CD14-positive monocyte (primary cell): ENCODE measurements at places on chromosomes 3 and 15.
A peak's percentile ranks its signal among the peaks of the same experiment; 100 is the strongest.

DNA sequence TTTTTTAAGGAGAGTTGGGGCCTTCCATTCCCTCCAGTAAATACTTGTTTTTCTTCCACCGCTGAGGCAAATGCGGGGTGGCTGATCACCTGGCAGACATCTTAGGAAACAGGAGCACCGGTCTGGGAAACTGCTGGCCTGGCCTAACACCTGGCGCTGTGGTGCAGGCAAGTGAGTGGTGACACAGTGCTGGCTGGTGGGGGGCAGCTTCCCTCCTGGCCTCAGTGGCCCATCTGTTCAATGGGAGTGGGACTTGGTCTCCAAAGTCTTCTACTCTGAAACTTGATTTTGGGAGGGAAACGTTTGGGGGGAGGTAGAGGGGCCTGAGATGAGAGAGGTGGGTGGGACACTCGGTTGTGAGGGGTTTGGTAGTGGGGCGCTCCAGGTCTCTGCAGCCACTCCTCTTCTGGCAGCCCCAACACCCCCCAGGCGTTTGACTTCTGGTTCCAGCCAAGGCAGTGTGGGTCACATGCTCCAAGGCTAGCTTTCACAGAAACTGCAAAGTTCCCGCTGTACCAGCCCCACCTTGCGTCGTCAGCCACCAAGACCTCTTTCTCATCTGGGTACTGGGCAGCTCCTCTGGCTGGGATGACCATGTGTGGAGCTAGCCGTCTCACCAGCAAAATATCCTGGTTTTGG, 4.7 kb downstream of the GHRL start:
- DNase-seq: no peak

DNA sequence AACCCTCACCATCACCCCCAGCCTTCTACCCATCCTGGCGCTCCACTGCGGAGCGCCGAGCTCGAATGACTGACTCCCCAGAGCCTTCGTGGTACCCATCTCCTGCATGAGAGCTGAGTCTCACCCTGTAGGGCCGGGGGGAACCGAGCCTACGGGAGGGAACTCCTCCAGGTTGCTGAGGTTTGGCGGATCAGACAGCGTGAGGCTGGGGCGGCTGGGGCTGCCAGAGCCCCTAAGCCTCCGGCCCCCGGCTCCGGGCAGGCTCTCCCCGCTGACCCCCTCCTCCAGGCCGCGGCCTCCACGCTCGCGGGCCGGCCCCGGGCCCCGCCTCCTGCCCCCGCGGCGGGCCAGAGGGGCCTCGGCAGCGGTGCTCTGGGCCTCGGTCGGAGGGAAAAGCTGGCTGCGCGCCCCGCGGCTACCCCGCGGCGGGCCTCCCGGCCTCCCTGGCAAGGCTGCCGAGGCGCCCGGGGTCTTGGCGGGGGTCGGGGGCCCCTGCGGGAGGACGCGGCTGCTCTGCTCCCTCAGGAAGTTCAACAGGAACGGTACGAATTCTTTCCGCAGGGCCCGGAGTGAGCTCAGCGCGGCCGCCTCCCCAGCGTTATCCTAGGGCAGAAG, 643 bp downstream of the CDAN1 start:
- no peak for DNase-seq

GRCh38 chr3:11080492-11080891, 73.8 kb upstream of the HRH1 start:
- DNase-seq: no peak

DNA sequence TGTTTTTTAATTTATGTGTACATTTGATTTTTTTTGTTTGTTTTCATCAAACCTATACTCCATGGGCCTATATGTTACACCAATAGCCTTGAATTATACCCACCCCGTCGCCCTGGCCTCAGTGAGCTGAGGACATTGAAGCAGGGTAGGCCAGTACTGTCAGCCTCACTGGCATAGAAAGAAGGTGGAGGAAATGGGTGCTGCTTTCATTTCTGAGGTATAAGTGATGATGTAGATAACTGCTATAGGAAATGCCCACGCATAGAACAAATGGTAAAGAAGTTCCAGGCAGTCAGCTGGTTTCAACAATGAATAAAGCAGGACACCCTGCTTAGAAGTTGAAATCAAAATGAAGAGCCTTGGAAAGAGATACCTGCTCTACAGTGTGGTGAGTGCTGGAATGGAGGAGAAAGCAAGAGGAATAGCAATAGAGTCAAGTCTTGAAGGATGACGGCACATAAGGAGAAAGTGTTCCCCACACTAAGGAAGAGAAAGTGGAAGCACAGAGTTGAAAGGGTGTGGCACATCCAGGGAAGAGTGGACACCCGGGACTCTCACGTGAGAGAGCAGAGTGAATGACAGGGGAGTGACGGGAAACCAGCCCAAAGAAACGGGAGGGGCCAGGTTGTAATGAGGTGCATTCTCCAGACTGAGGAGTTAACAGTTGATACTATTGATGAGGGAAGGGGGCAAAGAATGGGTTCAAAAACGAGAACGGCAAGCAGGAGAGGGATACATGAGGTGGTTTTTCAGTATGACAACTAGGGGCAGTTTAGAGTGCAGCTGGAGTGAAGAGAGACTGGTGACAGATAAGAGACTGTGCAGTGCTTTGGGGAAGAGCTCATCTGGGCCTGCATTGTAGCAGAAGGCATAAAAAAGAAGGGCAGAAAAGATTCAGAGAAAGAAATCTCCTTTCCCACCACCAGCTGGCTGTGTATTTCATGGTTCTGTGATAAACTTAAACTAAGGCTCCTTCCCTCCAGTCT, 70.5 kb downstream of the KLHL25 start:
- no peak for DNase-seq

DNA sequence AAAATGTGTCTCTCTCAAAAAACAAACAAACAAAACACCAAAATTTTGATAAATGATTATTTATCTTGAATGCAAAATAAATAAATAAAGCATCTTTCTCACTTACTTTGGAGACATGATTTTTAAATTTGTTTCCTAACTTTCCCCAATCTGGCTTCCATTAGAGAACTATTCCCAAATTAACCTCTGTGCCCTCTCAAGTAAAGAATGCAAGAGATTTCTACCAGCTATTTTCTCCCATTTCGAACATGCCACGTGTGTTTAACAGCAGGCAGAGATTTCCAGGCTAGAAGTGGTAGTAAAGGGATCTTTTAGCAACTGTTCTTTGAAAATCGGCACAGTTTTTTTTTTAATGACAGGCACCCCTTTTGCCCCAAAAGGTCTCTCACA, 269.1 kb downstream of the SHQ1 start:
- DNase-seq: no peak

GRCh38 chr3:23537101-23537551, 268.6 kb upstream of the UBE2E1 start:
- no peak for DNase-seq

DNA sequence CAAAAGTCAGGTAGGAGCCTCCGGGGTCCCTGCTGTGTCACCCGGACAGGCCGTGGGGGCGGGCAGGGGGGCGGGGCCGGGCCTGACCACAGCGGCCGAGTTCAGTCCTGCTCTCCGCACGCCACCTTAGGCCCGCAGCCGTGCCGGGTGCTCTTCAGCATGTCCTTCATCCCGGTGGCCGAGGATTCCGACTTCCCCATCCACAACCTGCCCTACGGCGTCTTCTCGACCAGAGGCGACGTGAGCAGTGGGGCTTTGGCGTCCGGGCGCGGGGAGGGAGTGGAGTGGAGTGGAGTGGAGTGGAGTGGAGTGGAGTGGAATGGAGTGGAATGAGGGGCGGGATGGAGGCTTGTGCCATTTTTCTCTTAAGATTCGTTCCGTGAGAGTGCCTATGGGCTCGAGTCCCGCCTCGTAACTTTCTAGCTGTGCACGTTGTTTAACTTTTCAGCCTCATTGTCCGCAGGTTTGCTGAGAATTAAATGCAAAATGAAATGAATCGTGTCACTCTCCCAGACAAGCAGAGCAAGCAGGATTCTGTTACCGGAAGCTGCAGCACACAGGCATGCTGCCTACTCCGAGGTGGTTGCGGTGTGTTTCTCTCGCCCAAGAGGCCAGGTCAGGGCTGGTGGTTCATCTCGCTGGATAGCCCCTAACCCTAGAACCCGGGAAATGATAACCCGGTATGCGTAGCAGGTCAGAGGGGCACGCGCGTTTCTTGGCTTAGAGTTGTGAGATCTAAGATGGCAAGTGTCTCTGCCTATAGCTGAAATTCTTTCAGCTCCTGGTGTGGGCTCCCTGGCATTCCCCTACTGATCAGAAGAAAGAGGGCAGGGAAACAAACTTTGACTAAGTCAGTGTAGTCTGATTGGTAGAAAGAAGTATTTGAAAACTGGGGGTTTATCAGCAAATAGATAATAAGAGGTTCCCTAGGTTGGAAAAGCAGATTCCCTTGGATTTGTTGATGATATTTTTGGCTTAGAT, at the start of gene FAH:
TSS of gene FAH (plus strand) at position 104 of the 981 bp plus-strand sequence. CDS start at position 160, 56 bp downstream.
- peak; percentile 75 for DNase-seq

- DNase-seq: no peak
These were observed 289.6 kb downstream of the UACA start for GRCh38 chr15:70473581-70474370.

- DNase-seq: no peak
These were observed 13.7 kb downstream of the FAM107A start for GRCh38 chr3:58563386-58564035.

- DNase-seq: peak; percentile 36
These were observed 26.4 kb downstream of the ARMC8 start for GRCh38 chr3:138213398-138214085.

DNA sequence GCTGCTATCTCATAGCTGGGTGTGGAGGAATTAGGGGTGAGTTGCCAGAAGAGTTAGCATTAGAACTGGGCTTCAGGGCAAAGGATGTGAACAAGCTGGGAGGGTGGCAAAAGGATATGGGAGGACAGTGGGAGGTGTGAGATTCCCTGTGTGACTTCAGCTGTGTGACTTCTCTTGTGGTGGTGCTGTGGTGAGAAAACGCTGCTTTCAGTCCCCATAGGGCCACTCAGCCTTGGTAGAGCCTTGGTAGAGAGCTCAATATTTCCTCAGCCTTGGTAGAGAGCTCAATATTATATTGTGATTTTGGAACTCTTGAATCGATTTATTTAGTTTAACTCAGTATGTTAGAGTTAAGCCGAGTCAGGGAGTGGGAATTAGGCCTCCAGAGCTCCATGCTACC, 499.7 kb downstream of the EDEM1 start:
- DNase-seq: no peak

DNA sequence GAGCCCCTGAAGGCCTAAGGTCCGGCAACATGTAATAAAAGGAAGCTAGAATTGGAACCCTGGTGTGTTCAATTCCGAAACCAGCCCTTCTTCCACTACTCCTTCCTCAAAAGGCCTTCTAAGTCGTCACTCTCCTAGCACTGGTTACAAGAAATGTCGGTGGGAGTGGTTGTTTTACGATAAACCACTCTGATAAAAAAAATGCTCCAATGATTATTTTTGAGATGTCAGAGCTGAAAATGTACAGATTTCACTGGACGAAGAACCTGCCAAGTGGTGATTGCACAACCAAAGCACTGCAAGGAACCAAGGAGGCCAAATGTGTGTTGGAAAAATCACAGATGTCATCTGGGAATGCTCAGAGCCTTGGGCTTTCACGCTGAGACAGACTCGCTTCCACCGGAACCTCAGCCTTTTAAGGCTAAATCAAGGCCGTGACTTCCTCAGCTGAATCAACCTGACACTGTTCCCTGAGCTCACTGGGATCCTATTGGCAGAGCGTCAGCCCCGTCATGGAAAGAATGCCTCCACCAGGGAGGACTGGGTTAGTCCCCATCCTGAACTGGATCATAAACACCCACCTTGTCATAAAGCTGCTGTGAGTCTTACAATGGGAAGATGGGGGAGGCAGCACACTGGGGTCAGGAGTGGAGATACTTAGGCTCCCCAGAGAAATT, 108.1 kb upstream of the THBS1 start:
- DNase-seq: peak; percentile 34

- no peak for DNase-seq
These were observed 130.3 kb downstream of the NUP210 start for GRCh38 chr3:13289771-13290285.

GRCh38 chr3:195001961-195002861, 268.7 kb downstream of the XXYLT1 start:
- peak; percentile 29 for DNase-seq

GRCh38 chr15:83709241-83709640, 55.3 kb downstream of the ADAMTSL3 start:
- DNase-seq: no peak

DNA sequence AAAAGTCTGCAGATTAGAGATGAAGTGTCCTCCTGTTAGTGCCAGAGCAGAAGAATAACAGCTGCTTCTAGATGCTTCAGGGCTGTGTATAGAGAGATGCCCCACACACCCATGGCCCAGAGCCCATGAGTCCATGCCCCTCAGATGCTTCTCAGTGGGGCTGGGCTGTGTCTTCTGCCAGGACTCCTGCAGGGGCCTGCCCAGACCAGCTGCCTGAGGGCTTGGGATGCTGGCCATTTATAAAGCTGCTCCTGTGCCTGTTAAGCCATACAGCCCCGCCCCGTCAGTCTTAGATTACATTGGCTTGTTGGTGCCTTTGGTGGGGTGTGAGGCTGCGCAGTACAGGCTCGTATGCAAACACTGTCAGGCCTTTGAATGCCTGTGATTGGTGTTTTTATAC, 318.0 kb upstream of the CTDSPL start:
- no peak for DNase-seq

DNA sequence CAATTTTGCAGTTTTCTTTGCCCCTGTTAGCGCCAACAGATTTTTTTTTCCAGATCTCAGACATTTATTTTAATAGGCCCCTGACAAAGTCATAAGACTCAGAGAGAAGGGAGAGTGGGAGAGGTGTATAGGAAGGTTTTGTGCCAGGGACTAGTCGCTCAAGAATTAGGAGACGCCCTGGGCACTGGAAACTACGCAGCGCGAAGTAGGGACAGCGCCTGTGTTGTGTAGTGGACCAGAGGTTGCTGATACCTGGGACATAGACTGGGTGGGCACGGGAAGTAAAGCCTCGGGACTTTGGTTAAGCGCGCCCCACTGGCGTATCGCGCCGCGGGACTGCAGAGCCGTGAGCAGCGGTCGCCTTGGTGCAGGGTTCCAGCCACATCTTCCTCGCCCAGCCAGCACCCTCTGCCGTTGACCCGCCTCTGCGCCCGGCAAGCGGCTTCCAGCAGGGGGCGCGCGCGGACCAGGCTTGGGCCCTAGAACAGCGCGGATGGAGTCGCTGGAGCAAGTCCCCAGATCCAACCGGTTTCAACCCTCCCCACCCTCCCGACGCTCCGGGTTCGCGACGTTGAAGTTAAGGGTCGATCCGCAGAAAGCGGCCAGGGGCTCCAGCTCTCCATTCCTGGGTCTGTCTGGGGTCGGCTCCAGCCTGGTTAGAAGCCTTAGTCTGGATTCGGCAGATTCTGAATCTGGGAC, 3.0 kb upstream of the ISLR2 start:
- DNase-seq: peak; percentile 65

DNA sequence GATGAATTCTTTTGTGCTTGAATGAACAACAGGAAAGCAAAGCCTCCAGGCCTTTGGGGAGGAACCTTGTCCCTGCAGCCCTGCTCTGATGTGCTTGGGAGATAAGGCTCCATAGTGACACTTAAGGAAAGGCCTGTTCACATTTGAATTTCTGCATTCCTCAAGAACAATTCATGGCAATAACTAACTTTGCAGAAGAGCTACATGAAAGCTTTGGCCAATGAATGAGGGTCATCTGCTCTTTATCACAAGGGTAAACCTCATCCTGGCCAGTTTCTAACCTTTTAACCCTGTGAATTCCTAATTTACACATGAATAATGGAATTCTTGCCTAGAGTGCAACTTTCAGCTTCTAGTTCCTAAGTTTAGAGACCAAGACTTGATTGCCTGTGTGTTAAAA, 5.6 kb downstream of the PRTG start:
- no peak for DNase-seq

- DNase-seq: no peak
These were observed 138.8 kb downstream of the PDZRN3 start for GRCh38 chr3:73485877-73486330.

- DNase-seq: no peak
These were observed 844 bp upstream of the PFN2 start for GRCh38 chr3:149971403-149972075.
